ENCODE measurements at places on chromosomes 4 and X.

- DNase-seq, result no peak
Measured at GRCh38 chr4:88567591-88567990, 24.7 kb upstream of the HERC3 start.

DNA sequence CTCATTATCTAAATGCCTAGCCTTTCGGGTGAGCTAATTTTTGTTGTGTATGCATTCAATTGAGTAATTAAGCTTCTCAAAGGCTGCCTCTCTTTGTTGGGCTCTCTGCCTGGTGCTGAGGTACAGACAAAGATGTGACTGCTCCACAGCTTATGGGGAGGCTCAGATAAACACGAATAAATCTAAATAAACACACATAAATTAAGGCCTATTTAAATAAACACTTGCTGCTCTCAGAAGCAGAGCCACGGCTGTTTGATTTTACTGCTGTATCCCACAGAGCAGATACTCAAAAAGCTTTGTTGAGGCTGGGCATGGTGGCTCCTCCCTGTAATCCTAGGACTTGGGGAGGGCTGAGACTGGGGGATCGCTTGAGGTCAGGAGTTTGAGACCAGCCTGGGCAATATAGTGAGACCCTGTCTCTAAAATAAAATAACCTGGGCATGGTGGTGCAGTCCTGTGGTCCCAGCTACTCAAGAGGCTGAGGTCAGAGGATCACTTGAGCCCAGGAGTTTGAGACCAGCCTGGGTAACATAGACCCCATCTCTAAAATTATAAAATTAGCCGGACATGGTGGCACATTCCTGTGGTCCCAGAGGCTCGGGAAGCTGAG lies 8.4 kb upstream of the CD99 start:
- no peak for DNase-seq

GRCh38 chr4:99855678-99856077 lies 38.5 kb downstream of the LAMTOR3 start:
- no peak for DNase-seq

- DNase-seq, result no peak
Measured at GRCh38 chr4:924107-925096, 7.7 kb downstream of the GAK start.

- no peak for DNase-seq
Measured at GRCh38 chrX:68511255-68511654, 12.4 kb downstream of the YIPF6 start.

GRCh38 chrX:45758738-45759397 lies 558.2 kb upstream of the DIPK2B start:
- DNase-seq, result no peak

- no peak for DNase-seq
Measured at GRCh38 chr4:55291227-55291640, 54.8 kb upstream of the SRD5A3 start.

GRCh38 chr4:83093060-83093640 lies 21.4 kb downstream of the PLAC8 start:
- no peak for DNase-seq

DNA sequence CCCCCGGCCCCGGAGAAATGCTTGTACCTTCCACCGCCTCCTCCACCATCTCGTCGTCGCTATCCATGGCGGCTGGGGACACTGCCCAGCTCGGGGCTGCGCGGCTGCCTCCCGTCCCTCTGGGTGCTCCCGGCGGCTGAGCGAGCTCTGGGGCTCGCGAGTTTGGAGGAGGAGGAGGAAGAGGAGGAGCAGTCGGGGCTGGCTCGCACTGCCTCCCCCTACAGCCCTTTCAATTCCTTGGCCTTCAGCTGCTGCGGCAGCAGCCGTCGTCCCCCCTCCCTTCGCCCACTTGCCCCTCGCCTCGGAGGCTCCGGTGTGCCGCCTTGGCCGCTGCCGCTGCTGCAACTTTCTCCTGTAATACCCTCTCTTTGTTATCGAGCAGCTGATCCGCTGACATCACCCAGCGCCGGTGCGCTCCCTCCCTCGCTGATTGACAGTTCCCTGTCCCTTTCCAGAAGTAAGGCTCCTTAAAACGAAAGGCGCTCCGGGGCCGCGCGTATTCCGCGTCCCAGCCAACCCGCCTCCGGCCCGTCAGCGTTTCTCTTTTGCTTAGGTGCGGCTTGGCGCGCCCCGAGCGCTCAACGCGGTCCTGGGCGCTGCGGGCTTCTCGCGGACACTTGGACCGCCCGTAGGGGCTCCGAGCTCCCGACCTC lies at the start of gene SETD7:
Gene SETD7 (minus strand): TSS at position 149 of the 653 bp plus-strand sequence. CDS start 82 bp downstream, at position 67.
- no peak for DNase-seq

DNA sequence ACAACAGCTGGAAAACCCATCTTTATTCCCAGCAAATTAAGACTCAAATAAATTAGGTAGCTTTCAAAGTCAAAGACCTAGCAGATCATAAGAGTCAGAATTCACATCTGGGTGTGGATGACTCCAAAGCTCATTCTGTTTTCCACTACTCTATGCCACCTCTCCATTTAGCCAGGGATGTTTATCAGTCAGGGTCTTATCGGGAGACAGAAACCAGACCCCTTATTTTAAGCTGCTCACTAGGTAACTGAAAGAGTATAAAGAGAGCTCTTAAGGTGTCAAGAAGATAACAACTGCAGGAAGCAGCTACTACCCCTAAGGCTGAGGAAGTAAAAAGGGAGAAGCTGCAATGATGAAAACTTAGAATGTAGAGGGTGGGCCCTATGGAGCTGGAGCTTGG lies 333.7 kb upstream of the KLF3 start:
- no peak for DNase-seq

DNA sequence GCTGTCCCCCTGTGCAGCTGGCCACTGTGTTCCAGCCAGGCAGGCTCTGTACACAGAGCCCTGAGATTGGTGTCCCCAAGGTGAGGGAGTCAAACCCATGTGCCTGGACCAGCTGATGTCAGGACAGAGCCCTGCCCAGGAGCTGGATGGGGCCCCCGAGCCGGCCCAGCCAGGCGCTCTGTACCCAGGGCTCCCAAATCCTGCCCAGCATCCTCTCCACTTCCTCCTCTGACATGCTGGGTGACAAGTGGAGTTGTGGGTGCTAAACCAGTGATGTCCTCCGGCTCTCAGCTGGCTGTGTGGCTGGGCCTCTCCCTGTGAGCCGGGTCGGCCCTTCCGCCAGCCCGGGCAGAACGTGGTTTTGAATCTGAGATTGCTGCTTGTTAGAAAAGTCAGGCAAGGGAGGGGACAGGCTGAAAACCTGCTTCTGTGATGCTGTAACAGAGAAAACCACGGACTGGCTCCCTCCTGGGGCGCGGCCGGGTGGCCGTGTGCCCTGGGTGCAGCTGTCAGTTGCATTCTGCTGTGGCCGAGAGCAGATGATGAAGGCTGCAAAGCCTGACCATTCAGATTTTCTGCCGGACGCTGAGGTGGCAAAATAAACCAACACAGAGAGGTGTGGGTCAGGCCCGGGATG lies 7.9 kb upstream of the CPLX1 start:
- no peak for DNase-seq

- DNase-seq, result no peak
Measured at GRCh38 chrX:53048169-53049126, at the start of gene GPR173. Gene GPR173 (plus strand): TSS chrX:53048789. CDS start chrX:53076622, 27,833 bp downstream.

DNA sequence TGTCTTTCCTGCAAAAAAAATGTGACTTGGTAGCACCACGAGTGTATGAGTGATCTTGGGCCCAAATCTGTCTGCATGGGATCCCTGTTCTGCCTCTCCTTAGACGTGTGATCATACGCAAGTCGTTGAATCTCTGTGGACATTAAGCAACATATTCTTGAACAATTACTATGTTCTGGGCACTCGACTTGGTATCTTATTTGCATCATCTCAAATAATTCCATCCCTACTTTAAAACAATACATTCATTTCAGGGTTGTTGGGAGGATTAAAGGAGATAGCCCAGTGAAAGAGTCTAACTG lies 145.4 kb upstream of the CPEB2 start:
- no peak for DNase-seq

DNA sequence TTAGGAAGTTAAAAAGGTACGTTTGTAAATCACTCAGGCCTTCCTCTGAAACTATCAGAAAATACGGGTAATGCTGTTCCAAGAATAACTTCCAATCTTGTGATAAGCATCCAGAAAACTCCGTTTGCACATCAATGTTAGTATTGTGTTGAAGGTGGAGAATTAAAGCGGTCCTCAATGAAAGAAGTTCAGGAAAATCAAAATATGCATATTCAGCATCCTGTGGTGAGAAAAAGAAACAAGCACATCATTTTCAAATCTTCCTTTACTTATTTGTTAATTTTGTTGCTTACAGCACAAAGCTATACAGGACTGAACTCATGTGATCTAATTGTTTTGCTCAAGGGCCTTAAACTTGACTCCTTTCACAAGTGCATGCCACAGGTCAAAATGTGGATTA lies 18.5 kb downstream of the DDX60L start:
- DNase-seq, result no peak

DNA sequence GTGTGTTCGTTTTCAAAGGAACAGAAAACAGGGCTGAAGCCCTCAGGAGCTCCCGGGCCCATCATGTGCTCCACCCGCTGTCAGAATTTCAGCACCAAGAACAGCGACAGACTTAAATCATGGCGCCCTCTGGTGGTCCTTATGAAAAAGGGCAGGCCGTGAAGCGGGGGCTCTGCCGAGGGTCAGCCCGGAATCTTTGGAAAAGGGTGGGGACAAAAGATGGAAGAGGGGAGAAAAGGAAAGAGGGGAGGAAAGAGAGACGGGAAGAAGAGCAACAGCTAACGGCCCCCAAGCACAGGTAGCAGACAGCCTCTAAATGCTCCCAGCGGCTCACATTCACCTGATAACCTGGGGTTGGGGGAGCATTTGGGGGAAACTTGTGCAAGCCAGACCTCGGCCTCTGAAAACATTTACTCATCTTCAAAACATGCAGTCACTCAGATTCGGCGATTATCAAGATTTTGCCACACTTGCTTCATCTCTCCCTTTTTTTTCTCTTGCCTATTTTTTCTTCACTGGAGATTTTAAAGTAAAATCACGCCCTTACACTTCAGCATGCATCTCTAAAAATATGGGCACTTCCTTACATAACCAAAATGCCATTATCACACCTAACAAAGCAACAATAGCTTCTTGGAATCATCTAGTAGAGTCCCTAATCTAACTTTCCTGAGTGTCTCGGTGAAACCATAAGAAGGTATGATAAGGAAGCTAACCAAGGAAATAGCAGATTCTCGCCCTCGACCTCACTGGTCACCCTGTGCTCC lies 28.1 kb upstream of the MAN2B2 start:
- no peak for DNase-seq

DNA sequence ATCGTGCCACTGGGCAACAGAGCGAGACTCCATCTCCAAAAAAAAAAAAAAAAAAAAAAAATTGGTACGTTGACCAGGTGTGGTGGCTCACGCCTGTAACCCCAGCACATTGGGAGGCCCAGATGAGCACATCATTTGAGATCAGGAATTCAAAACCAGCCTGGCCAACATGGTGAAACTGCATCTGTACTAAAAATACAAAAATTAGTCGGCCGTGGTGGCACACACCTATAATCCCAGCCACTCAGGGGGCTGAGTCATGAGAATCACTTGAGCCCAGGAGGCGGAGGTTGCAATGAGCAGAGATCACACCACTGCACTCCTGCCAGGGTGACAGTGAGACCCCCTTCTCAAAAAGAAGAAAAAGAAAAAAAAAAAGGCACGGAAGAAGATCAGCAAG lies 24.5 kb downstream of the RBMX start:
- no peak for DNase-seq

GRCh38 chr4:18401425-18401824 lies 379.9 kb upstream of the LCORL start:
- DNase-seq, result no peak

DNA sequence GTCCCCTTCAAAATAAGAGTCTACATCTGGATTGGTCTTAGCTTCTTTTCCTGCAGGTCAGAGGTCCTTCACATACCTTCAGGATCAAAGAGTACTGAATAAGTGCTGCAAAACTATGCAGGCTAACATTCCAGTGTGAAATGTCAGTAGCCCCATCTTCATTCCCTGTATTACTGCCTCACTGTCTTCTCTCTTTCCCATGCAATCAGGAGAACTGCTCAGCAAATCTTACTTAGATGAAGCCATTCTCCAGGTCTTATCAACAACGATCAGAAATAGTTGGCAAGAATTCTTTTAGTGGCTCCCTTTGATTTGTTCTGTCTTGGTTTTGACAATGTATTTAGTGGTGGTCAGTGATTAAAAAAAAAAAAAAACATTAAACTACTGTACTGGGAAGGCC lies 26.0 kb upstream of the IQCM start:
- DNase-seq, result no peak

GRCh38 chrX:33188286-33188685 lies 23.1 kb downstream of the DMD start:
- DNase-seq, result no peak

DNA sequence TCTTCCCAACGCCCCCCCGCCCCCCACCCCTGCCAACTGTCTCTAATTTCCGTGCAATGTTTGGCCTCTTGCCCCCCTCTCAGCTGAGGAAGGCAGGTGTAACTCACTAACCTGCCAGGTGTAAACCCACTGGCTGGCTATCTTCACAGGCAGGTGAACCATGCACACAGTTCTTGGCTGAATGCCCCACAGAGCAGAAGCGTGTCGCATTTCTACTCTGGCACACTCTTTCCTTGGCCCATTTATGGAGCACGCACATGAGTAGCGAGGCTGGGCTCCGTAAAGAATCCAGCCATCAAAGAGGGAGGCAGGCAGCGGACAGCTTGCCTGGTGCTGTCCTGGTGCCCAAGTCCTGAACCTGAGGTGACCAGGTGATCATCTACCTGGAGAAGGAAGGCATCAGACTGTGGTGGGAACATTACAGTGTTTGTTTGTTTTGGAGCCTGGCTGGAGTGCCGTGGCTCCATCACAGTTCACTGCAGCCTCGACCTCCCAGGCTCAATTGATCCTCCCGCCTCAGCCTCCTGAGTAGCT lies 39.2 kb upstream of the CRMP1 start:
- DNase-seq, result no peak

DNA sequence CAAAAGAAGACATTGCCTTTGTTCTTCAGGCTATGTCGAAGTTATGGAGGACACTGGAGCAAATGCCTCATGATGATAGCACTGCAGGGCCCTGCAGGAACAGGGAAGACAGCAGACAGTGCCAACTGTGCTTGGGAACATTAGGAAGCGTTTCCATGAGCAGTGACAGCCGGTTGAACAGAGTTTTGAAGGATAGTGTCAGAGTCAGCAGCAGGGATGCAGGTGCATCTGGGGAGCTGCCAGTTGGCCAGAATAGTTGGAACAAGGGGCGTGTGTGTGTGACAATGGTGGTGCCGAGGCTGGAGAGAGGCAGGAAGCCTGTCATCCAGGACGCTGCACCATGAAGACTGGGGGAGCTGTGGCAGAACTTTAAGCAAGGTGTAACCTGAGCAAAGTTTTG lies 88.6 kb downstream of the SHROOM3 start:
- DNase-seq, result no peak

- DNase-seq, result no peak
Measured at GRCh38 chr4:33162122-33162521, 2442.0 kb downstream of the PCDH7 start.

DNA sequence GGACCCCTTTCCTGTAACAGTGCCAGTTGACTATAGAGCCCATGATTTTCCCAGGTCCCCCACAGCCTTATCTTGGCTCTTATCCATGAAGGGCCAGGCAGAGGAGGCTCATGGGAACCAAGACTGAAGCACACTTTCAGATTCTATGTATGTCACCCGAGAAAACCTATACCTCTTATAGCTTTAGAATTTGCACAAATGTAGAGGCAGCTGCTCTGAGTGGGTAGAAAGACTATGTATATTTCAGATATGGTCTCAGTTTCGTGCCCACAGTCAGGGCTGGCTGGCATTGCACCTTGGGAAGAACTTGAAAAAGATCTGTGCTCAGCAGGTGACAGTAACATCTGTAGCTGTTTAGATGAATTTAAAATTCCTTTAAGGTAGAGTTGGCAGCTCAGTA lies 8.3 kb upstream of the LNX1 start:
- no peak for DNase-seq
